ENCODE measurements at places on chromosomes 4 and X.

GRCh38 chrX:119251386-119251785, 15.3 kb downstream of the PGRMC1 start:
- DNase-seq: no peak

DNA sequence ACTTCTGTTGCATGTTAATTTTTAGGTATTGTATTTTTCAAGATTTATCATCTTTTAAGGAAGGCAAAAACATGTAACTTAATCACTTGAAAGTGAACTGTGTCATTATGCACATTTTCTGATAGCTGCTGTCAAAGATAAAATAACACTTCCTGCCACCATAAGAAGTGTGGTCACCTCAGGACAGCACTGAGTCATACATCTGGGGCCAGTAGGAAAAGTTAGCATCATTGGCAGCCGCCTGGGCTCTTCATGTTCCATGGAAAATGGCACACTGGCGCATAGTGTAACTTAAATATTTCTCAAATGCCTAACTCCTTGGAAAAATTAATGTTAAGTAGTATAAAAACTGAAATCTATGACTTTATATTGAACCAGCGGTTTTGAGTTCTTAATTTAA, 24.2 kb downstream of the CNKSR2 start:
- no peak for DNase-seq

- DNase-seq: no peak
Observed at GRCh38 chr4:137421796-137422195, 110.5 kb downstream of the PCDH18 start.

GRCh38 chr4:56674984-56675383, 6.1 kb downstream of the HOPX start:
- DNase-seq: no peak

GRCh38 chrX:130772776-130773143, 130.2 kb downstream of the ENOX2 start:
- no peak for DNase-seq

DNA sequence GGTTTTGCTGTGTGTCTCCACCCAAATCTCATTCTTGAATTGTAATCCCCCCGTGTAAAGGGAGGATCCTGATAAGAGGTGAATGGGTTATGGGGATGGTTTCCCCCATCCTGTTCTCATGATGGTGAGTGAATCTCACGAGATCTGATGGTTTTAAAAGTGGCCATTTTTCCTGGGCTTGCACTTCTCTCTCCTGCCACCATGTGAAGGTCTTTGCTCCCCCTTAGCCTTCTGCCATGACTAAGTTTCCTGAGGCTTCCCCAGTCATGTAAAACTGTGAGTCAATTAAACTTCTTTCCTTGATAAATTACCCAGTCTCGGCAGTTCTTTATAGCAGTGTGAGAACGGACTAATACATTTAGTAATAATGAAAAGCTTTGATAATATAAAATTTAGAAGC, 46.9 kb downstream of the ANTXR2 start:
- no peak for DNase-seq

DNA sequence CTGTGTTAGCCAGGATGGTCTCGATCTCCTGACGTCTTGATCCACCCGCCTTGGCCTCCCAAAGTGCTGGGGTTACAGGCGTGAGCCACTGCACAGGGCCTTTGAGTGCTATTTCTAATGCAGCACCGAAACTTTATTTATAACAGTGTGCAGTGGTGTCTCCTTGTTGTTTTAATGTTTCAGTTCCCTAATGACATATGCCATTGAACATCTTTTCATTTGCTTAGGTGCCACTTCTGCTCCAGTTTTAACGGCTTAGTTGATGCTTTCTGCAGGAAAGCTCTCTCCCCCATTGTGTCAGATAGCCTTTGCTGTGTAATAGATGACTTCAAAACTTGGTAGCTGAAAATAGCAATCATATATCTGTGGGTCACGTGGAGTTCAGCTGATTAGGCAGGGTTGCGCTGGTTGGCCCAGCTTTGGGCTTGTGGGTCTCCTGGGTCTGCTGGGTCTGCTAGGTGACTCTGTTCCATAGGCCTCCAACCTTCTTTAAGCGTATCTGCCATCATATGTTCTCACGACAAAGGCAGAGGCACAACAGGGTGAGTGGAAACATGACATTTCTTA, 76.4 kb upstream of the SHISA3 start:
- DNase-seq: no peak

- DNase-seq: no peak
Observed at GRCh38 chr4:53559021-53559620, 32.2 kb downstream of the LNX1 start.

DNA sequence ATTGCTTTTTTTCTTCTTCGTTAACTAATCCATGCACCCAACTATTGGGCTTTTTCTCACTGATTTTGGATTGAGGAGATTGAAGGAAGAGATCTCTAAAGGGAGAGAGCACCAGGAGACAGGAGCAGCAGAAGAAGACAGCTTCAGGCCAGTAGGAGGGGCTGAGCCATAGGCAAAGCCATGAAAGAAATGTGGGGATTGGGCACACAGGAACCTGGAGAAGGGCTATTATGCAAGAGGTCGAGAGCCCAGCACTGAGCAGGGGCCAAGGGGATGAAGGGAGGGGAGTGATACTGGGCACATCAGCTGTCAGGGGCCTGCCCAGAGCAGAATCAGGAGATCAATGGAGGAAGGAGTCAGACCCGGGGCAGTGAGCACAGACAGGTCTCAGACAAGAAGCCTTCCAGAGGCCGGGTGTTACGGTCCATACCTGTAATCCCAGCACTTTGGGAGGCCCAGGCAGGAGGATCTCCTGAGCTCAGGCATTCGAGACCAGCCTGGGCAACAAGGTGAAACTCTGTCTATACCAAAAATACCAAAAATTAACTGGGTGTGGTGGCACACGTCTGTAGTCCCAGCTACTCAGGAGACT, 140.9 kb downstream of the BCOR start:
- no peak for DNase-seq

DNA sequence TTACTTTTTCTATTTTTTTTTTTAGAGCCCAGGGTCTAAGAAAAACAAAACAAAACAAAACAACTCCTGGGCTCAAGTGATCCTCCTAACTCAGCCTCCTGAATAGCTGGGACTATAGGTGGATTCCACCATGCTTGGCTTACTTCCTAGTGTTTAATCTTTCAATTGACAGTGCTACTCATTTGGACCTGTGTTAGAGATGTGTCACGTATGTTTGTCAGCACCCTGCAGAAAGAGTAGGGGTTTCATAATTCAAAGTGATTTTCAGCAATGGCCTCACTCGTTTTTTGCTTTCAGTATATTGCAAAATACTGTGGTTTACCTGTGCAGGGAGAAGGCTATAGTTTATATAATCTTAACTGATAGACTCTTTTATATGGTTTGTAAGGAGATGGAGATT, 71.6 kb upstream of the TEX13D start:
- no peak for DNase-seq

- DNase-seq: no peak
Observed at GRCh38 chr4:110663738-110664444, 41.0 kb upstream of the PITX2 start.

- DNase-seq: no peak
Observed at GRCh38 chrX:150766351-150767044, 73.3 kb downstream of the MTMR1 start.

DNA sequence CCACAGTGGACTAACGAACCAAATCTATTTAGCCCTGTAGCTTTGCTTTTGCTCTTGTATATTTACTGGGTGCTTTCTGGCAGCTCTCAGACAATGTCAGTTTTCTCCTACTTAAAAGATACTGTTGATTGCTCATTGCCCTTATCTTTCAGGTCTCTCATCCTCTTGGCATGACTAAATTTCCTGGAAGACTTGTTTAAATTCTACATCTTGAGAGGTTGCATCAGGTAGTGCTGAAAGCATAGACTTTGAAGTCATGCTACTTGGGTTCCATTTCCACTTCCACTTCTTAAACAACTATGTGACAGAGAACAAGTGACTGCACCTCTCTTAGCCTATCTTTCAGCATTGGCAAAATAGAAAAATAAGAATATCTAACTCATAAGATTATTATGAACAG, 8.4 kb downstream of the TDO2 start:
- no peak for DNase-seq

DNA sequence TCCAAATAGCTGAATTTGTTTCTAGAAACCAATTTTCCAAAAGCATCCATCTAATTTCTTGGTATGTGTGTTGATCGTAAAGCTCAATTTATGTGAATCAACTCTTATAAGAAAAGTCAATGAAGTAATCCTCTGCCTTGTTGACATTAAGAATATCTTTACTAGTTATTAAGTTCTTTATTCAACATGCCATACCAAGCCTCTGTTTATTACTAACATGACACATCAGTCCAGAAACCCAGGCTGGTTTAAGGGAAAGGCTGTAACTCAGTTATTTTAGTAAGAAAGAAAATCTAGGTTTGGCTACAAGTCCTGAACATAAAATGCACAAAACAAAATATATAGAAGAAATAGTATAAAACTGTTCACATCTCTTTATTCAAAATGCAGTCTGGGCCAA, 48.0 kb downstream of the KLHL34 start:
- no peak for DNase-seq

DNA sequence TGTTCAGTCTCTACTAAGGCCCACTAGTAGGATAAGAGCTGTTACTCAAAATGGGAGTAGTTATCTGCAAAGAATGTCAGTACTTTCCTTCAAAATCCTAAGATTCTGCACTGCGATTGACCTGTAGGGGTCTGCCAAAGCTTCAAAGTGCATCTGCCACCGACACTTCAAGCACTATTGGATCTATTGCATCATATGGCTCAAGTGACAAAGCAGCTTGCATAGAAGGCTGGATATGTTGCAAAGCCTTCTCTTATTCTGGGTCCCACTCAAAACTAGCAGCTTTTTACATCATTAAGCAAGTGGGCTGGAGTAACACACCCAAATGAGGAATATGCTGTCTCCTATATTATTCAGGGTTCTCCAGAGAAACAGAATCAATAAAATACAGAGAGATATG, 115.4 kb upstream of the EMCN start:
- no peak for DNase-seq

DNA sequence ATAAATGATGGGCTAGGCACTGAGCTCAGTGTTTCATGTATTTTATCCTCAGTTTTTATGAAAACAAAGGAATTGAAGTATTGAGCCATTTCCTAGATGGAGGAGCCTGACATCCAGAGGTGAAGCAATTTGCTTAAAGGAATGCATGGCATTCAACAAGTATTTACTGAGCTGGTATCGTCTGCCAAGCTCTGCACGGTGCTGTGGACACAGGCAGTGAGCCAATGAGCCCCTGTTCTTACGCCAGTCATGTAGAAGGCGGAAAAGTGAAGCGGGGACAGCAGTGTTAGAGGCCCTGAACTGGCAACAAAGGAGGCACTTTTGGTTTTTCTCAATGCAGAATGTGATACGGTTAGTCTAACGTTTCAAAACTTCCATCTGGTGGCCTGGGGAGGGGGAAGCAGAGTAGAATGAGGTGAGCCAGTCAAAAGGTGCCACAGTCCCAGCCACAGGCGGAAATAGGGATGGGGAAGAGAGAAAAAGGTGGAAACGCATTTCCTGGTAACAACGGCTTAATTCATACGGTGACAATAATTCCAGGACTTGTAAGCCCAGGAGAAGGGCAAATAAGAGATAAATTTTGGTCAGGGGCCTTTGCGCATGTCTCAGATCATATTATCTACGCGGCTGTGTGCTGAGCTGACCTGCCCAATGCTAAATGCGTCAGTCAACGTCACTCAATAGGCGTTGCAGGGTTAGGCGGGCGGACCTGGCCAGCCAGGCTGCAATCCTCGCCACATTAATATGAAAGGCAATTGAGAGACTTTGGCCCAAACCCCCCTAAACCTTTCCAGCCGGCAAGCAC, 133.9 kb downstream of the AFAP1 start:
- DNase-seq: no peak

GRCh38 chrX:16124201-16124600, 836 bp downstream of the GRPR start:
- no peak for DNase-seq

GRCh38 chr4:38904090-38904666, 36.6 kb downstream of the FAM114A1 start:
- no peak for DNase-seq

DNA sequence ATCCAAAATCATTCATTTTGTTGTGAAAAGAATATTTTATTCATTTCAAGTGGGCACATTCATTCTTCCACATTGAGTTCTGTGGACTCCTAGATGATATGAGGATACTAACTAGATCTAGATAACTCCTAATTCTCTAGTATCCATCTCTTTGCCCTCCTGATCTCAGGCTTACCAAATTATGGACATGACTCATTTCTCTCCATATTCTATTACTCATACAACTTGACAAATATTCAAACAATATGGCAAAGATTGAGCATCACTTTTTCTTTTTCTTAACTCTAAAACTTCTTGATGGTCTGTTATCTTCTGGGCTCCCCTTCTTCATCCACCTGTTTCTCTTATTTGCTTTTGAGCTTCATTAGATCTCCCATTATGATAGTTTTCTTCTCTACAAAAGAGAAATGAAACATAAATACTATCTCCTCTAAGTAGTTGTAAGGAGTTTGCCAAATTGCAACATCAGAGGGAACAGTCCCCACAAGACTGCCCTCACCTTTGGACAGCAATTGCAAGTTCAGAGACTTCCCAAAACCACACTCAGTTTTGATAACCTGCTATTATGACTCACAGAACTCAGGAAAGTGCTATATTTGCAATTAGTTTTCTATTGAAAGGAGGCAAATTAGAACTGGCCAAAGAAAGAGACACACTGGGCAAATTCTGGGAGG, 422.9 kb downstream of the SPRY1 start:
- no peak for DNase-seq

DNA sequence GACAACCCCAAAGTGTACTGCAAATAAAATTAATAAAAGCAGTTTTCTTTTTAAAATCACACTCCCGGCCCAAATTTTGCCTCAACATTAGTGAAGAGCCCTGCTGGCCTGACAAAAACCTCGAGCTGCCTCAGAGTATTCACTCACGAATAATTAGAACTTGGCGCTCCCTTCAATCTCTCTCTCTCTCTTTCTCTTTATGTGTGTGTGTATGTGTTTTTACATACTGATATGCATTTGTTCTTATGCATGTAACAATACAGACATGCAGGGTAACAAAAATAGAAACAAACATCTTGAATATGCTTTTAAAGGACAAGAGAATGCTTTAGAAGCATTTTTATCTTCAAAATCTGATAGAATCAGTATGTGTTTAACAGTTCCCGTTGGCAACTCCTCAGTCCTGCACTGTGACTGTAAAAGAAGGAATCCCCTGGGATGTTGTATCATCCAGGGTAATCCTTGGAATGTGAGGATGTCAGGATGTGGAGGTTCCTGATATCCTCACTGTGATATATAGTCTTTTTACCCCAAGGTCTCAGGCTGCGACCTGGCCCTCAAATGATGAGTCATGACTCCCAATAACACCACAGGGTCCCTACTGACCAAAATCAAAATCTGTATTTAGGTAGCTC, 53.0 kb downstream of the PTCHD1 start:
- no peak for DNase-seq

- DNase-seq: no peak
Observed at GRCh38 chr4:170004651-170005295, 21.4 kb downstream of the MFAP3L start.

GRCh38 chr4:53693408-53693807, 102.1 kb upstream of the LNX1 start:
- no peak for DNase-seq

GRCh38 chrX:133645256-133645655, 230.0 kb upstream of the GPC4 start:
- no peak for DNase-seq

Measured in MM.1S (cell line).